ENCODE measurements at places on chromosomes 13 and 19.

DNA sequence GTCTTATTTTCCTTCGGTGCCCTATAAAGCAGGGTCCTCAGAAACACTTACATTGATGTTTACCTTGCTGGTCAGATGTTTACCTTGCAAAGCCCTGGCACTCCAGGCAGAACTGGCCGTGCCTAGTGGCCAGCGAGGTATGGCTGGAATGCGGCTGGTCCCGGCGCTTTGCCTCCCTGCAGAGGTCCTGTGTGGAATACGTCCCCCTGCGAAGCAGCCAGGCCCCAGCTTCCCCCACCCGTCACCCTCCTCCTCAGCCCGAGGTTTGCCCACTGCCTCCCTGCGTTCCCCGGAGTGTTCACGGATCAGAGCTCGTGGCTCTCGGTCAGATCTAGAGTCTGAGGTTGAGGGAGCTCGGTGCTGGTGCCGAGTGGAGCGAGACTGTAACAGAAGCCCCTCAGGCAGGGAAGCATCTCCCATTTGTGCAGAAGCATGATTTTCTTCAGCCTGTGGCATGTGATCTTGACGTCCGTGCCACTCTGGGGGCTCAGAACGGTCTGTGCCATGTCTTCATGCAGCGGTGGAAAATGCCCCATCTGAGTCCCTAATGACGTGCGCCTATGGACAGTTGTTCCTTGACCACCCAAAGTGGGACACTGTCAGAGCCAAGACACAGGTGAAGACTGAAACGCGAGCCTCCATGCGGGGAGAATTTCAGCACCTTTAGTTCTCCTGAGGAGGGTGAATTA lies 54.8 kb upstream of the SOX1 start:
- no peak for DNase-seq

- no peak for DNase-seq
Measured at GRCh38 chr19:40791349-40791748, 7.6 kb upstream of the EGLN2 start.

DNA sequence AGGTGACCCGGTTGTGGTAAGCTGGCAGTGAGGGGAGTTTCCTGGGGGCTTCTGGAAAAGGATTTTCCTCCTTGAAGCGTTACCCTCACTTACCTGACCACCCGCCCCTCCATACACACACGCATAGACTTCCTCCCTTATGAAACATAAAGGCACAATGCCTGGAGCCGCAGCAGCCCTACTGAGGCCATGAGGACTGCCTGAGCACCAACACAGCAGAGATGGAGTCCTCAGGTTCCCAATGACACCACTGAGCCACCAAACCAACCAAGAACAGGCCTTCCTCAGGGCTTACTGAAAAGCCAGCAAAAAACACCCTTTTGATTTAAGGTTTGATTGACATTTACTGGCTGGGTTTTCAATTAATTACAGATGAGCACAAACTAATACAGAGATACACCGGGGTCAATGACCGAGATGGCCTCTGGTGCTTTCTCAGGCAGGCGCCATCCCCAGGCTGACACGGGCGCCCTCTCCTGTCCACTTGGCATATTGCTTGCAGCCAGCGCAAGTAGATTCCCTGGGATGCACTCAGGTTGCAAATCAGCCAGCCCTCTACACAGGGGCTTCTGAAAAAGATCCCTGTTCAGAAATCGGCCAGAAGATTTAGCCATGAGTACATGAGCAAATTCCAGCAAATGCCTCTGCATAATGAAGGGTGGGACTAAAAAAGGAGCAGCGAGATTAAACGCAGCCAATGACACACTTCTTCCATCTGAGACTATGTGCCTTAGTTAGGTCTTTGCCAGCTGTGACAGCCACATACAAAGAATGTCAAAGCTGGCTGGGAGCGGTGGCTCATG lies 14.8 kb downstream of the OPA3 start:
- peak; percentile 74 for DNase-seq

DNA sequence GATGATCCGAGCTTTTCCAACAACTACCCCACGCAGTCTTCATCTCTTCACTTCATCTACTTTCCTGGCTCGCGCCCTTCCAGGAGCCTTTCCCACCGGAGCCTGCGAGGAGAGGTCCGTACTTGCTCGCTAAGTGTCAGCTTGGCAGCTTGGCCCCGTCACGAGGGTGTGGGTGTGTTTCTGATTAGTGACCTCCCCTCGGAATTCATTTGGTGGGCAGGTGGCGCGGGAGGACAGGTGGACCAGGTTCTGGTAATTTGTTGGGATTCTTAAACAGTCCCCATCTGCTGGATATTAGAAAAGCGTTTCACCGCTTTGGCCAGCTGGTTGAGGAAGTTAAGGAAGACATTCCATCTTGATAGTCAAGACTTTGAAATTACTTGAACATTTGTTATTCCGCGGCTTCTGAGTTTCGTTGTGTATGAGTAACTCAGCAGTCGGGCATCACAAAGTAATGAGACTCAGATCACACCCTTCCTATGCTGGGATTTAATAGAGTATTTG lies 515 bp downstream of the UFM1 start:
- DNase-seq: peak; percentile 64

- DNase-seq: no peak
Measured at GRCh38 chr19:4506449-4507149, 11.7 kb downstream of the PLIN4 start.

DNA sequence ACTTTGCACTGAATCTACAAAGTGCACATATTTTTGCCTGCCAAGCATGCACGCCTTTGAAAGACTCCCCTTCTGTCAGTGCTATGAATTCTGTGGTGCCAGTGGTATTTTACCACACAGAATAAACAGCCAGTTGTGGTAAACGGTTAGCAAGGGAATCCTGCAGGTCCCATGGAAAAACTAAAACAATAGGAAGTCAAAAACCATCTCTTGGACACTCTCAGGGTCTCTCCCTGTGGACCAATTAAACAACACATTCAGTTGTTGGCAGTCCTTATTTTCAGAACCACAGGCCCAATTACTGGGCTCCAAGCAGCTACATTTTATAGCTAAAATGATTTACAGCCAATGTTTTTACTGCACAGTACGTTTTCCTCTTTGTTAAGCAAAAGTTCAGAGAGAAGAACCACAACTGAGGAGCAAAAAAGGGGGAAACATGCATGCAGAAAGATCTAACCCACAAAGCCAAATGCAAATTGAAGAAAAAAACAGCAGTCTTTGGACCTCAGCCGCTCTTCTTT lies 116.9 kb downstream of the KCTD12 start:
- no peak for DNase-seq

DNA sequence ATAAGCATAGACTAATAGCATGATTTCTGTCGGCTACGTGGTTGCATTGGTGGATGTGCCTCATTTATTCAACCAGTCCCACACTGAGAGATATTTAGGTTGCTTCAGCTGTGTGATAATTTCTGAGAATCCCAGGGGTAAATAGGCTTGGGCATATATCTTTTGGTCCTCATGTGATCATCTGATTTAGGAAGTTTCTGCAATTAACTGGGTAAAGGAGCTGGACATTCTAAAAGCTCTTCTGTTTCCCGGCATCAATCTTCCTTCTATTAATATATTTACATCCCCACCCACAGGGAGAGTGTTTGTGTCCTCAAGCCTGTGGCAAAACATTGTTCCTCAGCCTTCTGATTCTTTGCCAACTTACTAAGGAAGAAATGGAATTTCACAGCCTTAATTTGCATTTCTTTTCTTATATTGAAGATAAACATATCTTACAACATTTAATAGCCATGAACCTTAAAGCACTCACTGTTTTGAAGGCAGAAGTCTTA lies 431.6 kb downstream of the RFC3 start:
- no peak for DNase-seq

- DNase-seq: no peak
Measured at GRCh38 chr13:78468621-78469020, 134.7 kb downstream of the POU4F1 start.
